ENCODE measurements at places on chromosomes 13 and 19. TPM values are rescaled to one million over a fixed set of nuclear protein-coding genes. Genes with fewer than 3 reads are reported as not detected.

TEX26 gene
- not detected for total RNA-seq

F7 gene
- total RNA-seq = 0.16 TPM

ZNF665 gene
- 5.4 TPM for total RNA-seq

SIGLEC11 gene
- 1.2 TPM for total RNA-seq

KRTDAP gene
- not detected for total RNA-seq

- no peak for DNase-seq
Measured at GRCh38 chr13:99663908-99664307, 162.6 kb downstream of the TM9SF2 start.

GRCh38 chr13:113367771-113368170 is 3.8 kb upstream of the GRTP1 start:
- DNase-seq = no peak

GRCh38 chr19:273393-273792 is 17.8 kb downstream of the PLPP2 start:
- DNase-seq = no peak

DNA sequence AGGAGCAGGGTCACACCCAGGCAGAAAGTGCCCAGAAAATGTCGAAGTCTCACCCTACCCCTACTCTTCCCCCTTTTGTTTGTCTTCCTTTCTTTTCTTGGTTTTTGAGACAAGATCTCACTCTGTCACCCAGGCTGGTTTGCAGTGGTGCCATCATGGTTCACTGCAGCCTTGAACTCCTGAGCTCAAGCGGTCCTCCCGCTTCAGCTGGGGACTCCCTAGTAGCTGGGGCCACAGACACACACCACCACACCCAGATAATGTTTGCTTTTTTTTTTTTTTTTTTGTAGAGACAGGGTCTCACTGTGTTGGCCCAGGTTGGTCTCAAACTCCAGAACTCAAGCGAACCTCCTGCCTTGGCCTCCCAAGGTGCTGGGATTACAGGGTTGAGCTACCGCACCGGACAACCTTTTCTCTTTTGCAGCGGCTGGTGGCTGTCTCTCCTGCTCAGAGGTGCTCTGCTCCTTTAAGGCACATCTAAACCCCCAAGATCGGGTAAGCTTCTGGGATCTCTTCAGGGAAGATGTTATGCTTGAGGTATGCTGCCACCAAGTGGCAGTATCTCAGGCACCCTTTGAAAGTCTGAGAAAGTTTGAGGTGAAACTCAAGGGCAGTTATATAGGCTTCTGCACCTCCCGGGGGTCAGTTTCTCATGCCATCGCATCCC is 22.4 kb upstream of the EBI3 start:
- DNase-seq = no peak
